ENCODE measurements at places on chromosomes 5 and 9.

DNA sequence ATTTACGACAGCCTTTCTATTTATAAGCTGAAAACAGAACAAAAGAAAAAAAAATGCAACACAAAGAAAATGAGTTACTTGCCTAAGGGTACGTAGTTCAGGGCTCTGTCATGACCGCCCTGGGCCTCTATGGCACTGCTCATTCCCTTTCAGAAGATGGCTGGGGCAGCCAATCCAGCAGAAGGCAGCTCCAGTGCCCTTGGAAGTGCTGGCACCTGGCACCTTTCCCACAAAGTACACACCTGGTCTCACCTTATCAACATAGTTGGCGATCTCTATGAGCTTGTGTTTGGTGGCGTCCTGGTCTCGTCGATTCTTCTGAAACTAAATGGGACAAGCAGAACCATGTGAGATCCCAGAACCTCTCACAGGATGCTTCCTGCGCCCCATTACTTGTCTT is 53.2 kb downstream of the NIPAL4 start:
- no peak for DNase-seq

- peak; percentile 49 for DNase-seq
Observed at GRCh38 chr5:26894719-26895263, 143.6 kb downstream of the CDH9 start.

GRCh38 chr5:146426853-146427618 is 20.1 kb upstream of the TCERG1 start:
- peak; percentile 41 for DNase-seq

- no peak for DNase-seq
Observed at GRCh38 chr9:94210616-94211603, 48.2 kb upstream of the ZNF169 start.

GRCh38 chr5:163695830-163696578 is 190.6 kb downstream of the MAT2B start:
- peak; percentile 47 for DNase-seq

DNA sequence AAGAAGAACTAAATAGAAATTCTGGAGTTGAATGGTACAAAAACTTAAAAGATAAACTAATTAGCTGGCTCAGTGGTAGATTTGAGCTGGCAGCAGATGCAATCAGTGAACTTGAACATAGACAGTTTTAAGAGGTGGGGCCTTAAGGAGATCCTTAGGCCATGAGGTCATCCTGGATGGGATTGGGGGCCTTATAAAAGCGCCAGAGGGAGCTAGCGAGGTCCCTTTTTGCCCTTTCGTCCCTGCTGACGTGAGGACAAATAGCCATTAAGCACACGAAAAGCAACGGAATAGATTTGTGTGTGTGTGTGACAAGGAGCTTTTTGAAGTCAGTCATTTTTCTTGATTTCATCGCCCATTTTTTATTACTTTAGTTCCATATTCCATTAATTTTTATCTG is 83.3 kb downstream of the ZNF354C start:
- no peak for DNase-seq

DNA sequence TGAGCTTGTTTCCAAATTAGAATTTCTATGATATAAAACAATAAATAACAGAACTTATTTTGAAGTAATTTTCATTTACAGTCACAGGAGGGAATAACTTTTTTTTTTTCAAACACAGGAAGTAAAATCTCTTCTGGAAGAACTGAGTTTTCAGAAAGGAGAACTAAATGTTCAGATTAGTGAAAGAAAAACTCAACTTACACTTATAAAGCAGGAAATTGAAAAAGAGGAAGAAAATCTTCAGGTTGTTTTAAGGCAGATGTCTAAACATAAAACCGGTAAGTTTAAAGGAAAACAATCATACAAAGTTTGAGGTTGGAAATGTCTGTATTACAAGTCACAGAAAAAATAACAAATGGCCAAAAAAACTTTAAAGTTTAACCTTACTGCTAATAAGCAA is 41.6 kb downstream of the RAB14 start:
- no peak for DNase-seq

All from NCI-H146 (cell line).